ENCODE measurements at places on chromosomes 2 and 18.

DNA sequence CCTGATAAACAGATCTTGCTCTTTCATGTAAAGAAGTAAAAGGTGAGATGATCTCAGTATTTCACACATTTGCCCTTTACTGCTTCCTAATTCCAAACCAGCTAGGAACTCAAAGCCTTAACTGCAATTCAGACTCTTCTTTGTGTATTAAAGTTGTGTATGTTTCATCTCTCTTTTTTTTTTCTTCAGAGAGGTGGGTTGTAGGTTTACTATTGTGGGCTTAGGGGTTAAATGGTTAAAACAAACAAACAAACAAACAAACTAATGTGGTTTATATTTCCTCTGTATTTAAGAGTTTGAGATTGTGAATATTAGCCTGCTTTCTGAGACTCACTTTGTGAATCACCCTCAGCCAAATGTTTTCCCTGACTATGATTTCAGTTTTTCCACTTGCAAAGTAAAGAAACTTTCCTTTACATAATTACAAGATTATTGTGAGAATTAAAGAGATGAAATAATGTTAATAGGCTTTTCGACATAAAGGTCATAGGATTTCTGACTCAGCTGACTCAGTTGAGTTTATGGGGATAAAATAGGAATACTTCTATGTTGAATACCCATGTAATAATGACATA, 2.8 kb downstream of the GULP1 start:
- DNase-seq = peak; percentile 14

GRCh38 chr2:123086613-123087385, 938.3 kb upstream of the CNTNAP5 start:
- no peak for DNase-seq

GRCh38 chr2:65664931-65665330, 232.5 kb upstream of the SPRED2 start:
- no peak for DNase-seq

DNA sequence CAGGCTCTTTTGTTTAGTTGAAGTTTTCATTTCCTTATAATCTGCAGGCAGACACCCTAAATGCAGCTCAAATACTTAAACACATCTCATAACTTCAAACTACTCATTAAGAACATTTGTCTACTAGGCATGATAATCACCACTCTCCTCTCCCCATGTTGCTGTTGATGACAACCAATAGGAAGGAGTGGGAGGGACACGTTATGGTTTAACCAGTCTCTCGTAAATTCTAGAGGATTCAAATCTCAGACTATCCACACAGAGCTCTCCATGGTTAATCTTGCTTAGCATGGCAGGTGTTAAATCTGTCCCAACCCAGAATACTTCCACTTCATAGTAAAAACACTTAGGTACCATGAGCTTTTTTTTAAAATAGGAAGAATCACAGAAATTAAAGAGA, 127.4 kb upstream of the AQP4 start:
- no peak for DNase-seq

- DNase-seq = no peak
Measured at GRCh38 chr2:203185864-203186263, 53.0 kb upstream of the CYP20A1 start.

GRCh38 chr2:42386682-42387081, 25.7 kb upstream of the COX7A2L start:
- no peak for DNase-seq
